ENCODE measurements at places on chromosomes 16 and 17.

- no peak for DNase-seq
Measured at GRCh38 chr17:28261219-28261618, 57.8 kb upstream of the TMEM97 start.

GRCh38 chr17:78430892-78431691, 52.6 kb downstream of the PGS1 start:
- peak; percentile 80 for DNase-seq

GRCh38 chr17:40559954-40560591, 5.2 kb downstream of the CCR7 start:
- DNase-seq, result peak; percentile 94

GRCh38 chr16:81485824-81486539, 41.4 kb downstream of the CMIP start:
- no peak for DNase-seq

GRCh38 chr17:48985436-48986245, 11.5 kb upstream of the IGF2BP1 start:
- DNase-seq, result no peak
